ENCODE measurements at places on chromosomes 7 and 10.

- no peak for DNase-seq
Observed at GRCh38 chr10:49762566-49762877, 399 bp upstream of the OGDHL start.

DNA sequence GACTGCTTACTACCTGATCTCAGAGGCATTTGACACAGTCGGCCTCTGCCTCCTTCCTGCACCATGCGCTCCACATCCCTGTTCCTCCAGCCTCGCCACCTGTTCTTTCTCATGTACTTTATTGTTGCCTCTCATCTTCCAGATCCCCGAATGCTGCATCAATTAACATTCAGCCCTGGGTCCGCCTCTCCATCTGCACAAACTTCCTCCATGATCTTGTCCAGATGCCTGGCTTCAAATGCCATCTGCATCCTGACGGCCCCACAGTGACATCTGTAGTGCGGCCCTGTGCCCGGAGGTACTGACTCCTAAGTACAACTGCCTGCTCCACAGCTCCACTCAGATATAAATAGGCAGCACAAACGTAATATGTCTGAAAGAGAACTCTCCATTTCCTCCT is 51.2 kb upstream of the STK17A start:
- no peak for DNase-seq

GRCh38 chr10:71569775-71570588 is 149.6 kb downstream of the C10orf105 start:
- peak; percentile 29 for DNase-seq

- DNase-seq, result no peak
Observed at GRCh38 chr7:29224726-29225125, 30.2 kb downstream of the CHN2 start.

DNA sequence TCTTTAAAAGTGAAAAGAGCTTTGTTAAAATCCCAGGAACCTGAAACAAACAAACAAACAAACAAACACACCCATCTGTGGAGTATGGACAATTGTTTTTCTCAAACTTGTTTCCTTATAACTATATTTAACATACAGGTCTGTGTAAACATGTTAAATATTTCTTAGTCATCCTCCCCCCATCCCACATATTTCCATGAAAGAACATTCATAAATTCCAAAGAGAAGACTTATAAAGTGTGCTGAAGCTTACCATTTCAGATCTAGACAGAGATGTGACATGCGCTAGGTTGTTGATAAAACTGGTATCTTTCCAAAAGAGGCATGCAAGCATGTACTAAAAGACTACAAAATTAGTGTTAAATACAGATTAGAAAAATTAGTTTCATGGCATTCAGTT is 6.5 kb downstream of the FKBP14 start:
- DNase-seq, result no peak

GRCh38 chr10:75028049-75028448 is 83.4 kb upstream of the SAMD8 start:
- no peak for DNase-seq

DNA sequence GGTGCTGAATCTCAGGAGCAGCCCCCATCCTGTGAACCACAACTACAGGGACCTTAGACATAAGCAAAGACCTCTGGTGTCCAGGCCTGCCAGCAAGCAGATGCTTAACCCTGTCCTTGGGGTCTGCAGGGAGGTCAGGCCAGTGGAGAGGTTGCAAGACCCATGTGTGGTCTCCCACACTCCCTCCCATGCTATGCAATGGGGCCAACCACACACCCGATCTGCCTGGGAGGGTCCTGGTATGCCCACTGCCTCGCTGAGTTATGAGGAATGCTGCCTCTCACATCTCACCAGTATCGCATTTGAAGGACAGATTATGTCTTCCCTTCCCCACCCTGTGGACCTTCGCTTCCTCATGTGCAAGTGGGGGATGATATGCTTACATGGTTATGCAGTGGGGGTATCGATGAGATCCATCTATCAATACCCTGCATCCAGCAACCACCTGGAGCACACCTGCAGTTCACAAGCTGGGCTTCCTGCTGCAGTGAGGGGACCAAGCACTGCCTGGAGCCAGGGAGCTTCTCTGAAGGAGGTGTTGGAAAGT is 191.6 kb downstream of the ZNF716 start:
- DNase-seq, result no peak

GRCh38 chr7:128360359-128360678 is 1.2 kb downstream of the PRRT4 start:
- DNase-seq, result no peak

- no peak for DNase-seq
Observed at GRCh38 chr10:5466451-5467206, 32.7 kb downstream of the CALML5 start.

DNA sequence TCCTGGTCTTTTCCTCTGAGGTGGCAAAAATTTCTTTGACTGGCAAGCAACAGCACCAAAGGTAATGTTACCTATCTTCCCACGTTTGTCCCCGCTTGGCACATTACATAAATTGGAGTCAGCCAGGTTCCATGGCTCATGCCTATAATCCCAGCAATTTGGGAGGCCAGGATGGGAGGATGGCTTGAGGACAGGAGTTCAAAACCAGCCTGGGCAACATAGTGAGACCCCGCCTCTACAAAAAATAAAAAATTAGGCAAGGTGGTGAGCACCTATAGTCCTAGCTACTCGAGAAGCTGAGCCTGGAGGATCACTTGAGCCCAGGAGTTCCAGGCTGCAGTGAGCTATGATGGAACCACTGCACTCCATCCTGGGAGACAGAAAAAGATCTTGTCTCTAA is 139.5 kb downstream of the IDE start:
- no peak for DNase-seq

DNA sequence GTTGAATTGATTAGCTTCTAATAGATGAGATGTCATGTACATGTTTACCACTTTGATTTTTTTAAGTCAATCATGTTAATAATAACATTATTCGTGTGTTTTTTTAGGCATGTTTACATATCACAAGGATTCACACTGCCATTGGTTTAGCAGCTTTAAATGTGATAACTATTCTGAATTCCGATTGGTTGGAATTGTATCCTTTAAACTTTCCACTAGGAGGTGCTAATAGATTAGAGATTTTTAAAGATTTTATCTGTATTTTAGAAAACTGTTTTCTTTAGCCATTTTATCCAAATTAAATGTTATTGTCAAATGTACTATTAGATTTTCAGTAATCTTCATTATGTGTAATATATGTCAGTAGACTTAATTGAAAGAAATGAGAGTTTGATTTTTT is 83.2 kb downstream of the HECTD2 start:
- no peak for DNase-seq

DNA sequence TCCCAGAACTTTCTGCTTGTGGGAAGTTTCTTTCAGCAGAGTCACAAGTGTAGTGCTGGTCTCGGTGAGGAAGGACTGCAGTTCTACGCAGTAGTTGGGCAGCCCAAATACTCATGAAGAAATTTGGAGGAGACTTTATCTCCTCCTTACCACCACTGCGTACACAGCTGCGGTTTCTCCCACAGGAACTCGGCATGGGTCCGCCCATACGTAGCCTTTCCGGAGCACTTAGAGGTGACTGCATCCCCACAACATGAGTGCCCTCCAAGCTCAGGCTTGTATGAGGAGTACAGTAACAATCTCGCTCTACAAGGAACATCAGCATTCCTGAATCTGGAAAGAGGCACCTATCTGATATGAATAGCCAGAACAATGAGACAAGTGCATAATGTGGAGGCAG is 549.2 kb upstream of the SEMA3D start:
- DNase-seq, result no peak

GRCh38 chr7:151366880-151367222 is 25.2 kb downstream of the NUB1 start:
- DNase-seq, result no peak

DNA sequence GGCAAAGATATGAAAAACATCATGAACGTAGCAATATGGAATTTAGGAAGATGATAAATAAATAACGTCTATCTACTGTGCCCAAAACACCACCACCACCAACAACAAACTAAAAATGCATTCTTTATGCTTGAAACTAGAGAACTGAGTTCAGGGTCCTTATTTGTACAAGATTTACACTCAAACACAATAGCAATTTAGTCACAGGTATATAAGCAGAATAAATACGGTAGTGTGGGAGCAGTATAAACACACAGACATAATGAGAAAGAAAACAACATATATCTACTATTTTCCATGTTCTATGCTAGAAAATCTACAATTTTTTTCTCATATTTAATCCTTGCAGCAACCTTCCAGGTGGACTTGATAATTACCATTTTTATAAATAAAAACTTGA is 64.3 kb downstream of the ARL4A start:
- no peak for DNase-seq

DNA sequence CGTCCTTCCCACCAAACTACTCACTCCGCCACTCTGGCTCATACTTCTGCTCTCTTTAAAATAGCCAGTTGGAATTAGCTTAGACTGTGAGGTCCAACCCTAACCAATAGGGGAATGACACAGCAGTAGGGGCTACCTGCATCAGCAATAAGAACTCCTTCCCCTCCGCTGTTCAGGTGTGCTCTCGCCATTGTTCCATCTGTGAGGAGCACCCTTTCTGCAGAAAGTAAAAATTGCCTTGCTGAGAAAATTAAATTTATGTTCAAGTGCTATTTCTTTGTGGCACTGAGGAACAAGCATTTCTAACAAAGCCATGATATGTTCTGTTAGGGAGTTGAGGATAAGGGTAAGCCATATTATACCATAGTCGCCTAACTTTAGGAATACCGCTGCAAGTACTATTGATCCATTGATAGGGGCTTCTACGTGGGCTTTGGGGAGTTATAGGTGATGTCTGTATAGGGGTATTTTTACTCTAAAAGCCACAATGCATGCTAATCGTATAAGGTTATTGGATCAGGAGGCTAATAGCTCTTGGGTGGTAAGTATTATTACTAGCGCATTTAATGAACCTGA is 1269.5 kb downstream of the TYW1 start:
- DNase-seq, result no peak

DNA sequence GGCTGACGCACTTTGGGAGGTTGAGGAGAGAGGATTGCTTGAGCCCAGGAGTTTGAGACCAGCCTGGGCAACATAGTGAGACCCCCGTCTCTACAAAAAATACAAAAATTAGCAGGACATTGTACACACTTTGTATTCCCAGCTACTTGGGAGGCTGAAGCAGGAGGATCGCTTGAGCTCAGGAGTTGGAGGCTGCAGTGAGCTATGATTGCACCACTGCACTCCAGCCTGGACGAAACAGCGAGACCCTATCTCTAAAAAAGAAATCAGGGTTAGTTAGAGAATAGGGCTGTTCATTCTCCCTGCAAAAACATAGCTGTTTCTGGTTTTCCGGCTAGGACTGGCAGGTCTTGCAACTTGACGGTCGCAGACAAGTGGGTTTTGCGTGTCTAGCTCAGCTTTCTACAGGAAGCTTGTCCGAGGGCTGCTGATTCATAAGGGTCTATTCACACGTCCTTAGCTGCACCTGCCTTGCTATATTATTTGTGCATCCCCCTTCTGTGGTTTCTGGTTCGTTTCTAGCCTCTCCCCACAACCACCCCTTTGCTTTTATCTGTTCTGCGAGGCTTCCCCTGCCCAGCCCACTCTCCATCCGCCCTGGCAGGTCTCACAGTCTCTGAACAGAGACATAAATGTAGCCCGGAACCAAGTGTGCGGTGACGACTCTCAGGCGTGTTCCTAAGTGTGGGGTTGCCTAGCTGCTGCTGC is 10.7 kb downstream of the AMZ1 start:
- peak; percentile 27 for DNase-seq

- DNase-seq, result peak; percentile 38
Observed at GRCh38 chr7:3094701-3095445, 51.2 kb upstream of the CARD11 start.

DNA sequence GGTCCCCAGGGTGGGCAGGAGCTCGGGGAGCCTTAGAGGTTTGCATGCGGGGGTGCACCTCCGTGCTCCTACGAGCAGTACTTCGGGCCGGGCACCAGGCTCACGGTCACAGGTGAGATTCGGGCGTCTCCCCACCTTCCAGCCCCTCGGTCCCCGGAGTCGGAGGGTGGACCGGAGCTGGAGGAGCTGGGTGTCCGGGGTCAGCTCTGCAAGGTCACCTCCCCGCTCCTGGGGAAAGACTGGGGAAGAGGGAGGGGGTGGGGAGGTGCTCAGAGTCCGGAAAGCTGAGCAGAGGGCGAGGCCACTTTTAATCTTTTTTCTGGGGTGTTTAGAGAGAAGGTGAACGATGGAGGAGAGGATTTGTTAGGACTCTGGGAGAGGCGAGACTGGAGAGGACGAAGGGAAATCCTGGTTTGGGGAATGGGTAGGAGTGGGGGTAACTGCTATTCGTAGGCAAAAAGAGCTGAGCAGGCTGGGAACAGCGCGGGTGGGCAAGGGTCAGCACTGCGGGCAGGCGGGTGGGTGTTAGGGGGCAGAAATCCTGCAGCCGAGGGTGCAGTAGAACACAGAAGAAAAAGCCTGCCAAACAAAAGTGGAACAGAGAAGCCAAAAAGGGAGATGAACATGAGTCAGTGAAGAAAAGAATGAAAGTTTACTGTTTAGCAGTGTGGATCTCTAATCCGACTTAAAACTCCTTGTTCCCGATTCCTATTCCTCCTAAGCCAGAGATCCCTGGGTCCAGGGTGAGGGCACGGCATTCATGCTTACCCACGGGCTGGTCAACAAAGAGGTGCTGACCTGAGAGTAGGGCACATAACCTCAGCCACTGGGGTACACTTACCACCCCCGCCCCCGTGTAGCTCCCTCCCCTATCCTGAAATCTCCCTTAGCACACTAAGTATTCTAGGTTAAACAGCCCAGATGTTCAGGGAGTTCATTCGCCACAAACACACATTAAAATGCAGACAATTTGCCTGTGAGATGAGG is 26.9 kb downstream of the PRSS2 start:
- no peak for DNase-seq

GRCh38 chr7:51062222-51062987 is 254.2 kb downstream of the COBL start:
- DNase-seq, result no peak

DNA sequence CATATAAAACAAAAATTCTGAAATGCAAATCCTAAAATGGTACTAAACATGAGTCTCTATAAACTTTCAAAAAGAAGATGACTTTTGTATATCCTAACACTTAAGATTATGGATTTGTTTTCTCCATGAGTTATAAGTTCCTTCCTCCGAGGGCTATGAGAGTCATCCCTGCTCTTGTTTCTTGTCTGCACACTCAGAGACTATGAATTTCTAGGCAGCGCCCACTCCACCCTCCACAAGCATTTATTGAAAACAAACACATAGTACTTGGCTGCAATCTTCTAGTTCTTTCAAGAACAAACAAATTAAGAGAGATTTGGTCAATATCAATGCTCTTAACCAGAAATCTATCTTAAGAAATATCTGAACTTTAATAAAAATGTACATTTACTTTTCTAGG is 211.7 kb downstream of the DKK1 start:
- DNase-seq, result no peak

GRCh38 chr7:55188590-55189138 is 169.8 kb downstream of the EGFR start:
- no peak for DNase-seq

Measured in stimulated activated CD8-positive, alpha-beta memory T cell treated with anti-CD3 and anti-CD28 coated beads, Interleukin-15, amount 100 ng/mL, for 4 hours (primary cell).